ENCODE measurements at places on chromosomes 2 and 18.

- DNase-seq, result no peak
These were observed 163.6 kb downstream of the TRABD2A start for GRCh38 chr2:84717302-84717701.

- DNase-seq, result no peak
These were observed 33.4 kb upstream of the TBR1 start for GRCh38 chr2:161382747-161383146.

DNA sequence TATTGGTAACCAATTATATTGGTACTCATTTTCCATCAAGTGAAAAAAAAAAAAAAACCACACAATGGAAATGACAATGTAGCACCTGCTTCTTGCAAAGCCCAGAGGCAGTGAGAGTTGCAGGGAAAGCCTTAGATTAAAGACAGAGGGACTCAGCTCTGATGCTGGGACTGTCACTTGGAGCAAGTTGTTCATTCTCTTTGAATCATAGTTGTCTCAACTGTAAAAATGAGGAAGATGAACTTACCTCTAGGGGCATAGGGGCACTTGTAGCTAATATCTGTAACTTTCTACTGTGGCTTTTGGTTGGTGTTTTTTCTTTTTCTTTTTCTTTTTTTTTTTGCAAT lies 81.4 kb upstream of the LPIN2 start:
- DNase-seq, result no peak

DNA sequence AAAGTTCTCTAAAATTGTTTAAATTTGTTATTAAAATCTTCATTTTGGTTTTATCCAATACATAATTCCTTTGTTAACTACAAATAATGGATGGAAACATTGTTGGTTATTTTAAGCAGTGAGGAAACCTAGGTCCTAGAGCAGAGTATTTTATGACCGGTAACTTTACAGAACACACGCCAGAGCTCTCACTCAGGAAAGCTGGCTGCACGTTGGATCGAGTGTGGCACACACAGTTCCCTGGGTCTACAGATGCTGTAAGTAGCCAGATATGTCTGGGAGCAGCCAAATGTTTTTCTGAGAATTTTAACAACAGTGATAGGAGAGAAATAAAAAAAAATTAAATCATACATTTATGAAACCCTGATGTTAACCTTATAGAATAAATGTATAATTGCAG lies 264.4 kb downstream of the ZNF407 start:
- DNase-seq, result no peak
